ENCODE measurements at places on chromosomes 6 and 20. TPM values are rescaled to one million over a fixed set of nuclear protein-coding genes. Genes with fewer than 3 reads are reported as not detected.

SCRT2 gene
- polyA plus RNA-seq, result not detected

TLDC2 gene
- 0.09 TPM for polyA plus RNA-seq

ARFRP1 gene
- polyA plus RNA-seq, result 38.7 TPM

NHLRC1 gene
- polyA plus RNA-seq, result 2.1 TPM

RSPO3 gene
- polyA plus RNA-seq, result 1.3 TPM

TGM2 gene
- polyA plus RNA-seq, result 447 TPM

CTCFL gene
- not detected for polyA plus RNA-seq
